ENCODE measurements at places on chromosomes 3 and 15.
A peak's percentile ranks its signal among the peaks of the same experiment; 100 is the strongest.

DNA sequence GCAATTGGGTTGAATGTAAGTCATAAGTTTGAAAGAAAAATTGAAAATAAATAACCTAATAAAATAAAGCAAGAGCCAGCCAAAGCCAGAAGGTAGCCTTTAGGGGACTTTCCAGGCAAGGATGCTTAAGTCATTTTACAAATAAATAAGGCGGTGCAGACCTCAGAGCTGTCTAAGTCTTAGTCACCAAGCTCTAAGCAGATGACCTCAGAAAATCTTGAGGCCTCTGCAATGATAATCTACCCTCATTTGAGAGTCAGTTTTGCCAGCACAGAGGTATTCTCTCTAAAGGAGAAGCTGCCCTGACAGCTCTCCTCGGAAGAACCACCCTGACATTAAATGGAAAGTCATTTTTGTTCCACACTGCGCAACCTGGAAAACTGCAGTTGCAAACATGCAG is 113.9 kb downstream of the OXNAD1 start:
- no peak for DNase-seq

- no peak for DNase-seq
These were observed 53.9 kb downstream of the TRIM69 start for GRCh38 chr15:44790215-44790614.

- peak; percentile 83 for DNase-seq
These were observed 24.4 kb upstream of the TXNRD3 start for GRCh38 chr3:126679318-126679751.

- no peak for DNase-seq
These were observed 29.5 kb upstream of the SNRK start for GRCh38 chr3:43256714-43257461.

GRCh38 chr15:31975830-31976229 is 54.5 kb upstream of the CHRNA7 start:
- DNase-seq: peak; percentile 26

DNA sequence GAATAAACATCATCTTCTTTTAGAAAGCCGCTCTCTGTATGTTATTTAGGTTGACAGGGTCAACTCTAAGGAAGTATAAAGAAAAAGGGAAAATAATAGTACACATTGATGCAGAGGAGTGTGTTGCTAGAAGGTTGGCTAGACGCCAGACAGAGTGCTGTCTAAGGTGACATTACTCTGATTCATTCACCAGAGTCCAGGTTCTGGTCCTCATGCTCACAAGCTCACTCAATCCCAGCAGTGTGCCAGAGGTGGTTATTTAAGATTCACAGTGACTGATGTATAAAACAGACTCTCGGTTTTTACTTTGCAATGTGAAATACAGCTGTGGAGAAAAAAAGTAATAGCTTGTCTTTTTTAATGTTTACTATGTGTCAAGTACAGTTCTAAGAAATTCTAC is 1.7 kb downstream of the CFAP44 start:
- DNase-seq: peak; percentile 0

DNA sequence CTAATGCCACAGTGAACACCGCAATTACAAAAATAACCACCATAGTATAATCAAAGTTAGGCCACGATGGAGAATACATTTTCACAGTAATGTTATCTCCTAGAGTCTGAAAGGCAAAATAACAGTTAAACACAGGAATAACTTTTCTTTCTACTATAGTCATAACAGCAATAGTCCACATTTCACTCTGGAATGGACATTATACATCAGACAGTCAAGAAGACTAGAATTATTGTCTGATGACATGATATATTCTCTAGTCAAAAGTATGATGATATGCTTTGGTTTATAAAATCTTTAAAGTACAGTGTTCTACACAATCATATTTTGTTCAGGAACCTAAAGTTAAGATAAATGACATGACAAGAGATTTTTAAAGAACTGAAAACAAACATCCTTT is 18.0 kb downstream of the SPPL2A start:
- DNase-seq: no peak

DNA sequence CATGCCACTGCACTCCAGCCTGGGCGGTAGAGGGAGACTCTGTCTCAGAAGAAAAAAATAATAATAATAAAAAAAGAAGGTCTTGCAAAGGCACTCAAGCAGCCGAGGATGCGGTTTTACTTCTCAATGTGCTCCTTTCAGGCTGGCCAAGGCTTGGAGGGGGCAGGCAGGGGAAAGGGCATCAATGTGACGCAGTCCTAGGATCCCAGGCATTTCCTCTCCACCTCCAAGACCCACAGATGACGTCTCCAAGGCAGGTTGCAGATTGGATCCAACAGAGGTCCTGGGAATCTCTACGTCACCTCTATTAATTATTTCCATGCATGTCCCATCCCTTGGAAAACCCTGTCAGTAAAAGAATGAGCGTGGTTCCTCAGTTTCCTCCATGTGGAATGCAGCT is 56.2 kb downstream of the FAM43A start:
- DNase-seq: no peak

DNA sequence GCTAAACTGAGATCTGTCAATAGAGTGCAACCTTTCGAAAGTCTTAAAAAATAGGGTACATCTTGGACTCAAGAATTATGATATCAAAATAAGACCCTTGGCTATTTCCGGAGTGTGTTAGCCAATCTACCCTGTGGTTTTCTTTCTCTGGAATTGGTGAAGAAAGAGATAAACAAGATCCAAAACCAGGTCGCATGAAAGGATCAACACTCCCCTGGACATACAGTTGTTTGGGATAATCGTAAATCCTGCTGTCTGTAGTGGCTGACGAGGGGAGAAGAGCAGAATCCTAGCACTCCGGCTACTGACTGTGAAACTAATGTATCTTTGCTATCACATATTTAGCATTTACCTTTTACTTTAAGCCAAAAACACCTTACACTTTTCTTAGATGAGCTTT is 30.9 kb downstream of the FNDC3B start:
- no peak for DNase-seq

DNA sequence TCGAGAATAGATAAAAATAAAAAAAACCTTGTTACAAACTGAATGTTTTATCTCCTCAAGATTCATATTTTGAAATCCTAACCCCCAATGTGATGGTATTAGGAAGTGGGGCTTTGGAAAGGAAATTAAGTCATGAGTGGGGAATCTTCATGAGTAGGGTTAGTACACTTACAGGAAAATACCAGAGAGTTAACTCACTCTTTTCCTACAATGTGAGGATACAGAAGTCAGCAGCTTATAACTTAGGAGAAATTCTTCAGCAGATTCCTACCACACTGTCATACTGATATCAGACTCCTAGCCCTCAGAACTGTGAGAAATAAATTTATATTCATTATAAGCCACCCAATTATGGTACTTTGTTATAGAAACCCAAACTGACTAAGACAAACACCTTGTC is 453.1 kb downstream of the GBE1 start:
- no peak for DNase-seq

GRCh38 chr15:98755138-98755537 is 106.8 kb downstream of the IGF1R start:
- DNase-seq: no peak

DNA sequence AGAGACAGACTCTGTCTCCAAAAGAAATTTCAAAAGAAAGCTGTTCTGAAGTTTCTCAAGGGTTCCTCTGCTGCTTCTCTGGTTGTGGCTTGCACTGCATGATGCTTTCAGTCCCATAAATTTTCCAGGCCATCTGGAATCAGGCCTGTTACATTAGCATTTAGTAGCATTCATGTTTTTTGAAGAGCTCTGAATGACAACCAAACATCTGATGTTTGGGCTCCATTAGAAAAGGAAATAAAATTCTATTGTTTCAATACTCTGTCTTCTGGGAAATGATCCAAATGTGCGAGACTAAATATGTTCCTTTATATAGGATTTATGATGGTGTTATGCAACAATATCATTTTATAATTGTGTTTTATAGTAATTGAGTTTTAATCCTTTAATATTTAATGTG is 455.8 kb downstream of the GABRG3 start:
- peak; percentile 74 for DNase-seq

DNA sequence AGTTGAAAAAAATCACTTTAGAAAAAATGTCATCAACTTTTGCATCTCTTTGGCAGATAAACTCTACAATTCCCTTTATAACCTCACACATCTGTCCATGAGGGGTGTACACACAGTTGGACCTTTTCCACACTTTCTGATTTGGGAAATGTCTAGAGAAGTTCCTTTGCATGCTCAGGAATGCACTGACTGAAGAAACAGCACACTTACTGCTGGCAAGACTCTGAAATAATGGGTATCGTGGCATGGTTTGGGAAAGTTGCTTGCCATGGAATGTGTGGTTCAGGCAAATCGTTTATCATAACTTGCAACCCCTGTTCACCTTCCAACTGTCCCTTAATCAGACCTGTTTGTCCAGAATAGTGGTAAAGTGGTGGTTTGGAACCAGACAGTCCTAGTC is 135.3 kb upstream of the TGFBR2 start:
- DNase-seq: no peak

GRCh38 chr15:93152951-93153350 is 63.9 kb upstream of the RGMA start:
- no peak for DNase-seq

- peak; percentile 85 for DNase-seq
These were observed 12.9 kb downstream of the C15orf62 start for GRCh38 chr15:40782609-40783227.

DNA sequence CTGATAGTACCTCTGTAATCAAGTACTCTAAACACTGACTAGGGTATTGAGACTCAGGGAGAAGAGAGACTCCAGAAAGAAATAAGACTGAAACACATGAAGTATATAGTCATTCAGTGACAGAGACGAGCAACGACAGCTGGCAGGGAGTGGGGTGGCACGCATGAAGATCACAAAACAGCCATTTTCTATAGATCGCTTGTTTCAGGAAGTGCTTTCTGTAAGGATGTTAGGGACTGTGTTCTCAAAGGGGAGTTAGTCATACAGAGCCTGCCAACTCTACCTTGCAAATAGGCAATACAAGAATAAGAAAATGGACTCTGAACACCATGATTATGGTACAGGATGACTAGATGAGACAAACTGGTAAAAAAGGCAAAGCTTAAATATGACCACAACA is 139.5 kb downstream of the TBL1XR1 start:
- peak; percentile 25 for DNase-seq

- no peak for DNase-seq
These were observed 26.6 kb upstream of the B3GNT5 start for GRCh38 chr3:183226333-183226890.

DNA sequence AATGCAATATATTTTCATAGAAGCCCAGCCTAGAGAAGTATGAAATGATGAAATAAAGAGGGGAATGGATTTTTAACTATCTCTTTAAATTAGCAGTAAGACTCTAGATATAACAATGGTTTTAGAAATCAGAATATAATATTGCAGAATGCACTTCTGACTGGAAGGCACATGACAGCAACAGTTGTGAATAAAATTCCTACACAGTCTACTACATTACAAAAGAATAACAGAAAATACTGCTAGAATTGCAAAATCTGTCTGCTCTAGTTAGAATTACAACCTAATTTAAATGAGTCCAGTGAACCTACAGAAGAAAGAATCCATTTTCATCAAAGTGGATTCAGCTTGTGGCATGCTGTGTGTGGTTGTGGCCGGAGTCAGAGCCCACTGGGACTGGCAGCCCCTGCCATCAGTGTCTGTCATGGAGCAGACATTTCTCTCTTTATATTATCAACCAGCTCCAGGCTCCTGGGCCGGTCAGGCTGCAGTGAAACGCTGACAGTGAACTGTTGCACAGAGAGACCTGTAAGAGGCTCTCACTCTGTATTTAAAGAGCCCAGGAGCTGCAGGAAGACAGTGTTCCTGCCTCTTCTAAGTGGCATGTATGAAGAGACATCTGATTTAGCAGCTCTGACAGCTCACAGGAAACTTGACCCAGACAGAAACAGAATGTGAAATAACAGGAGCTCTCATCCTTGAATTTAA is 1523.8 kb upstream of the CADM2 start:
- no peak for DNase-seq

DNA sequence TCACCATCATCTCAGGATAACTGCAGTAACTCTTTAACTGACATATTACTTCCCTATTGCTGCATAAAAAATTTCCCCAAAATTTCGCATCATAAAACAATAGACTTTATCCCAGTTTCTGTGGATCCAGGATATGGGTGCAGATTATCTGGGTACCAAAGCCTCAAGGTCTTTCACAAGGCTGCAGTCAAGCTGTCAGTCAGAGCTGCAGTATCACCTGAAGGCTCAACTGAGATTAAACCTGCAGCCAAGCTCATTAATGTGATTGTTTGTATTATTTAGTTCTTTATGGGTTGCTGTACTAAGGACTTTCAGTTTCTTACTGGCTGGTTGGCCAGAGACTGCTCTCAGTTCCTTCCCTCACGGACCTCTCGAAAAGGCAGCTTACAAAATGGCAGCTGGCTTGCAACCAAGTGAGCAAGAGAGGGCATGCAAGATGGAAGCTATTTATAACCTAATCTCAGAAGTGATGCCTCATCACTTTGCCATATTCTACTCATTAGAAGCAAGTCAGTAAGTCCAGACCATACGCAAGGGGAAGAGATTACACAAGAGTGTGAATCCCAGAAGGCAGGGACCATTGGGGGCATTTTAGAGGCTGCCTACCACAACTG is 54.9 kb downstream of the DCUN1D1 start:
- no peak for DNase-seq

DNA sequence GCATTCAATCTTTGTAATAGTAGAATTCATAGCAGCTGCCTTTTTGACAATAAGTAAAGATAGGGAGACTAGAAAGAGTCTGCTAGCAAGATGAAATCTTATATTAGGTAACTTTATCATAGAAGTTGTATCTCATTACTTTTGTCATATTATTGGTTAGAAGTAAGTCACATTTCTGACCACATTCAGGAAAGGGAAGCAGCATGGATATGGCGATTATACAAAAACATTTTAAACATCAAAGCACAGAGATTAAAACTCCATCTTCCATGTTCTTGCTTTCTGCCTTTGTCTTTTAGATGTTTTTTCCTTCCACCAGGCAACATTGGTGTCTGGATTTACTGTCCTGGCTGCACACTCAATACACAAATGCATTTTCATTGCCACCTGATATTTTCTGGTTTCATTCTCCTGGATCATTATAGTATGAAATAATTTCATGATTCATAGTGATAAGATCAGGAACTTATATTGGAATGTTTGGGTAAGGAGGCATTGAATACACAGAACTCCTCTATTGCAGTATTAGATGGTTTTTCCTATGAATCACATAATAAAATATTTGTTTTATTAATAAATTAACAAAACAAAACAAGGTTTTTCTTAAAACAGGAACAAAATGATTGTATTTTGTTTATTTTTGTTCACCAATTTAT is 1460.3 kb upstream of the CADM2 start:
- DNase-seq: no peak
